ENCODE measurements at places on chromosomes 16 and 17.

DNA sequence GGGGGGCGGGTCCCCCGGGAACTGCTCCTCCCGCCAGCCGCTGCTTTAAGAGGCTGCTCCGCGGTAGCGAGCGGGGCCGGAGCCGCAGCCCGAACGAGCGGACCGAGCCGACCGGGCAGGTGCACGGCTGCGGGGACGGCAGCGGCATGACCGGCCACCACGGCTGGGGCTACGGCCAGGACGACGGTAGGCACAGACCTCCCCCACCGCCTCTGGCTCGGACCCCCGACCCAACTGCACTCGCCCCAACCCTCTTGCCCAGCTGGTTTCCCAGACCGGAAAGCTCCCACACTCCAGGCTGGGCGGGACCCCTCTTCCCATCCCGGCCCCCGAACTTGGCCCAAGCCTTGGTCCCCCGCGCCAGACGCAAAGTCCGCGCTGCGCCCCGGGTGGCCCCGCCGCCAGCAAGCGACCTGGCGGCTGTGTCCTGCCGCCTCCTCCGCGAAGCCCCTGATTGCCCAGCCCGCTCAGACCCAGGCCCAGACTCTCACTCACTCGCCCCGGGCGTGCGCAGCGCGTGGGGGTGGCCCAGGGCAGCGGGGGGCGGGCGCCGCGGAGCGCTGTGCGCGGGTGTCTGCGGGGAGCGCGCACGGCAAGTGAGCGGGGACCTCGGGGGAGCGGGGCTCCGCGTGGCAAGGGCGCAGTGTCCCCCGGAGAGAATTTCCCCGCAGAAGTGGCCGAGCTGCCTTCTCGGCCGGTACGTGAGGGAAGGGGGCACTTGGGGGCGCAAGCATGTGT is at the start of gene CA7:
CA7 (plus strand) TSS at position 73 of the 738 bp plus-strand sequence; CDS start at position 147, 74 bp downstream.
- no peak for DNase-seq

- no peak for DNase-seq
Observed at GRCh38 chr17:50578173-50578572, 17.7 kb downstream of the CACNA1G start.

DNA sequence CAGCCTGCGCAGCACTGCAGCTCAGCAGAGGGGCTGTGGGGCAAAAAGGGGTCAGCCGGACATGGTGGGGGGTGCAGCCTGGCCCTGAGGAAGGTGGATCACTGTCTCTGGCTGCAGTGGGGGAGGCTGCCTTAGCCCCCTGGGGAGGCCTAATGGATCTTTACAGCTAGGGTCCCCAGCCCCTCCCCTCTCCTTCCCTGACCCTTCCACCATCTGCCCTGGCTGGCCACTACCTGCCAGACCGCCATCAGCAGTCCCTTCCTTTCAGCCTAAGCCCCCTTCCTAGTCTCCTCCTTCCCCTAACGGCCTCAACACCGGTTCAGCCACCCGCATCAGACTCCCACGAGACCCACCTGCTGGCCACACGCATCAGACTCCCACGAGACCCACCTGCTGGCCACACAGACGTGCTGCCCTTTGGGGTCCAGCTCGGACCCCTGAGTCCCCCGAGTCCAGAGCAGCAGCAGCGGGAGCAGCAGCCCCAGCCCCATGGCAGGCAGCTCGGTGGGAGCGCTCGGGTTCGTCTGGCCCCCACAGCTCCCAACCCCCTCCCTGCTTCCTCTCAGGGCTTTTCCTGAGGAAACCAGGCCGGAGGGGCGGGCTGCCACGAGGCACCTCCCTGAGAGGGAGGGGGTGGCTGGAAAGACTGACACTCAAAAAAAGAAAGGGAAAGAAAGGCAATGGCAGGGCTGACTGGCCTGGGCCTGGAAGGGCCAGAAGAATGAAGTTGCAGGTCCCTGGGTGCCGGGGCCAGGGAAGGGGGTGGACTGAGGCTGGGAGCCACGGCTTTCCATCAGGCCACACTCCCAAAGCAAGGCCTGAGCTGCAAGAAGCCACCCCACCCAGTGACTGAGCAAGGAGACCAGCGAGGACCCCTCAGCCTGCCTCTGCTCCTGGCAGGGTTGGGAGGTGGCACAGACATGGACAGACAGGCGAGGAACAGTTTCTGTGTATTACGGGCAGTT is at the start of gene SCARF1:
SCARF1 (minus strand) TSS at position 526 of the 965 bp plus-strand sequence; CDS start at position 491, 35 bp downstream.
- no peak for DNase-seq

- DNase-seq, result no peak
Observed at GRCh38 chr16:24976971-24977677, 38.0 kb downstream of the ARHGAP17 start.

GRCh38 chr17:71995590-71995989 is 125.2 kb upstream of the SOX9 start:
- DNase-seq, result no peak

GRCh38 chr16:48011878-48012658 is 143.7 kb downstream of the ABCC12 start:
- no peak for DNase-seq

- no peak for DNase-seq
Observed at GRCh38 chr17:39213852-39214251, 11.9 kb downstream of the STAC2 start.

DNA sequence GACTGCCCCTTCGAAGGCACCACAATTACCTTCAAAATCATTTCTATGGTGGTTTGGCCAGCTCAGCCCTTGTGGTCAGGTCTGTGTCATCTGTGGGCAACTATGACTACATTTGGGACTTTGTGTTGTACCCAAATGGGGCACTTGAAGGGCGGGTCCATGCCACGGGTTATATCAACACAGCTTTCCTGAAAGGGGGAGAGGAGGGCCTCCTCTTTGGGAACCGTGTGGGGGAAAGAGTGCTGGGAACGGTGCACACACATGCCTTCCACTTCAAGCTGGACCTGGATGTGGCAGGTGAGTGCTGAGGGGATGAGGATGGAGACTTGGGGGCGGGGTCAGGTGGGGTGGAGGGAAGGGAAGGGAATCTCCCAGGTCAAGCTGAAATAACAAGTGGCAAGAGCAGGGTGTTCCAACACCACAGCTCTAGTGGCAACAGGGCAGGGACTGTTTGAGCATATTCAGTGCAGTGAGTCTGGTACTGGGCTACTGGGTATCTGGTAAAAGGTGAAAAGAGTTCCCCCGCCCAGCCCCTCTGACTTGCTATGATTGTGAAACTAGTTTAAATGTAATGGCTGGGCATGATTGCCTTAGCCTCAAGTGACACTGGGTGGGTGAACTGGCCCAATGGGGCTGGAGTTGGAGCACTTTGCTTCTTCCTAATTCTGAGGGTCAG is 1.7 kb downstream of the AOC2 start:
- no peak for DNase-seq

- DNase-seq, result no peak
Observed at GRCh38 chr16:87046235-87046634, 271.0 kb downstream of the C16orf95 start.

- DNase-seq, result peak; percentile 92
Observed at GRCh38 chr17:43907998-43908721, 824 bp upstream of the MPP2 start.

DNA sequence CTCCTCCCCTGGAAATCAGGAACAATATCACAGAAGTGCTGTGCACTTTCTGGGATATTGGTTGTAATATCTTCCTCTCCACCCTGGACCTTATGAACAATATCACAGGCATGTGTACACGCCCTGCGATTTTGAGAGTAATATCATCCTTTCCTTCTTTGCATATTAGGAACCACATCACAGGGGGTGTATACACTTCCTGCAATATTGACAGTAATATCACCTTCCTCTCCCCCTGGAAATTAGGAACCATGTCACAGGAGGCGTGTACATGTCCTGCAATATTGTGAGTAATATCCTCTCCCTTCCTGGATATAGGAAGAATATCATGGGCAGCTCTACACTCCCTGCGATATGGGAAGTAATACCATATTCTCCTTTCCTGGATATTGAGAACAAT is 14.2 kb upstream of the TEKT5 start:
- no peak for DNase-seq

DNA sequence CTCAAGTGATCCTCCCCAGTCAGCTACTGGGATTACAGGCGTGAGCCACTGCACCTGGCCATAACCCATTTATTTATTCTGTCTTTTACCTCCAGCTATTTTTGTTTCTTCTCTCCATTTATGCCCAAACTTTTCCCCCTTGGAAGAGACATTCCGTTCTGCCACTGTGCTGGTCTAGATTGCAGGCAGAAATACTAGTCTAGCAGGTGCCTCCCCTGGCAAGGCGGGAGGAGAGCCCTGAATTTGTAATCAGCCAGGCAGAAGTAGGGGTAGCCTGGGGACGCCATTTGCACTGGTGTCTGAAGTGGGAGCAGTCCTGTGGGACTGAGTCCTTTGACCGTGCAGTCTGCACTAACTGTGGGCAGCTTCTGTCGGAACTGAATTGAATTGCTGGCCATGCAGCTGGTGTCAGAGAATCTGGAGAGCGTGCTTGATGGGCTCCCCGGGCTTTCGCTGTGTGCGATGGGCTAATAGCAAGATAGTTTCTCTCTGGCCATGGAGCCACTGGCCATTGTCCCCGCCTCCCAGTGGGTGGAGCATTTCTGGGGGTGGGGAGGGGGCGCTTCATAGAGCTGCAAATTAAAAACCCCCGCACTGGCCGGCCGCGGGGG is 31.5 kb upstream of the LITAF start:
- DNase-seq, result no peak

GRCh38 chr16:12675852-12676251 is 127.8 kb downstream of the CPPED1 start:
- DNase-seq, result no peak

DNA sequence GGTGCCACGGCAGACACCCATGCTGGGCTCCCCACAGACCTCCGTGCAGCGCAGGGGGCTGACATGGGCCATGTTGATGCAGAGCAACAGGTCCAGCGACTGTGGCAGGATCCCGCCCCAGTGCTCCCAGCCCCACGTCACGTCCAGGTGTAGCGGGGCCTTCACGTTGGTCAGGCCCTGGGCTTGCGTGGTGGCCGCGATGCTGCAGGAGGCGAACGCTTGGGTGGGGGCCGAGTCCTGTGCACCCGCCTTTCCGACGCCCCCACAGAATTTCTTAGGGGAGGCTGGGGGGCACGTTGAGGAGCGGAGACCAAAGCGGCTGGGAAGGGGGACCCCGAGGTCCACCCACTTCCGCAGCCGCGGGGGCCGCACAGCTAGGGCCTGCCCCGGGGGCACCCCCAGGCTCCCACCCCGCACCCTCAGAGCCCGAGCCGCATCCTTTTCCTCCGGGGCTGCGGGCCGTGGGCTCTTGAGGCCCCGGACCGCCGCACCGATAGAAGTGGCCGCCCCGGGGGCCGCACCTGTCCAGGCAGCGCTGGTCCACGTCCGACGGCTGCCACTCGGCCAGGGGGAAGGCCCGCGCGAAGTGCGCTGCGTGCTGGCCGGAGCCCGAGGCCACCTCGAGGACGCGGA is 416 bp downstream of the METTL26 start:
- no peak for DNase-seq

- DNase-seq, result no peak
Observed at GRCh38 chr17:14866266-14866665, 398.9 kb downstream of the PMP22 start.

DNA sequence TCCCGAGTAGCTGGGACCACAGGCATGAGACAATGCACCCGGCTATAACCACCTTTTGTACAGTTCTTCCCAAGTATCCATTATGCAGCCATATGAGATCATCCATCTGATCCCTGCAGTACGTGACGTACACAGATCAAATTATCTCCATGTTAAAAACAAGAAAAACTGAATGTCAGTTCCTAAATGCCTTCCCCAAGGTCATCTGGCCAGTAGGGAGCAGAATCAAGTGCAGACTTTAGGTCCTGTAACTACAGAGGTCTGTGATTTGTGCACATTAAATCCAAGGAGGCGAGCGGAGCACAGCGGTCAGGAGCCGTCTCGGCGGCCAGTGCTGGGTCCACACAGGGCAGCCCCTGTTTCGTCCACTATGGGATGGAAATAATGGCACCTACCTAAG is 23.7 kb downstream of the ZCCHC14 start:
- DNase-seq, result no peak

- no peak for DNase-seq
Observed at GRCh38 chr16:79099716-79100115, 500.8 kb downstream of the MAF start.

DNA sequence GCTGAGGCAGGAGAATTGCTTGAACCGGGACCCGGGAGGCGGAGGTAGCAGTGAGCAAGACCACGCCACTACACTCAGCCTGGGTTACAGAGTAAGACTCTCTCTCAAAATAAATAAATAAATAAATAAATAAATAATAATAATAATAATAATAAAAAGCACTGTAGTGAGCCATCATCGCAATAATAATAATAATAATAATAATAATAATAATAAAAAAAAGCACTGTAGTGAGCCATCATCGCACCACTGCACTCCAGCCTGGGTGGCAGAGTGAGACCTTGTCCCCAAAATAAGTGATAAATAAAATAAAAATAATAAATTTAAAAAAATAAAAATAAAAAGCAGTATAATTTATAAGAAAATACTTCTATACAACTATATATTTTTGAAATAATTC is 40.3 kb downstream of the SMURF2 start:
- DNase-seq, result no peak

DNA sequence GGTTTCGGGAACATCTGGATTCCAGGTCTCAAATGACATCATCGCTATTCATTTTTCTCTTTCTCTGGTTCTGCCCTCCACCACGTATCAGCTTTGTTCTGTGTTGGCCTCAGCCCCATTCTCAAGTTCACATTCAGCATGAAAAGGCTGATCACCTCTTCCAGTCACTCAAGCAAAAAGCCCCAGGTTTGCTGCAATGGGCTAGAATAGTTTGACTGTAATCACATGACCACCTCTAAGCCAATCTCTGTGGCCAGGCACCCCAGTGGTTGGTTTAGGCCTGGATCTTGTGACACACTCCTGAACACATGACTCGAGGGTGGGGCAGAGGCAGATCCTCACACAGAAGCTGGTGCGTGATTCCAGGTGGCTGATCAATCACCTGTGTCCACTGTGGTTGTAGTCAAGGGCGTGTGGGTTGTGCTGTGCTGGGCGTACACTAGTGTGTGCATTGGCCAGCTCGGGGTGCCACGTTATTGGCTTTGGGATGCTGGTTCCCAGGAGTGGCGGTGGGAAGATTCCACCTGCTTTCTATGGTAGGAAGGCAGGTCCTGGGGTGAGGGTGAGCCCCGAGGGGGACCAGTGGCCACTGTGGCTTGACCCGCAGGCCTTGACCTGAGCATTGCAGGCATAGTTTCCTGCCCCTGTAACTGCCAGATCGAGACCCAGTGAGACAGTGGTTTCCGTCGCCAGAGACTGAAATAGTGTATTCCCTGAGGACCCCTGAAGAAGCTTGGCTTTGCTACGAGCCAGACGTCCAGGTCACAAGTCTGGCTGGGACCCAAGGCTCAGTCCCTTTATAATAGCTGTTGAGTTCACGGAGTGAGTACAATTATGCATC is 12.0 kb downstream of the EEF2K start:
- peak; percentile 66 for DNase-seq

DNA sequence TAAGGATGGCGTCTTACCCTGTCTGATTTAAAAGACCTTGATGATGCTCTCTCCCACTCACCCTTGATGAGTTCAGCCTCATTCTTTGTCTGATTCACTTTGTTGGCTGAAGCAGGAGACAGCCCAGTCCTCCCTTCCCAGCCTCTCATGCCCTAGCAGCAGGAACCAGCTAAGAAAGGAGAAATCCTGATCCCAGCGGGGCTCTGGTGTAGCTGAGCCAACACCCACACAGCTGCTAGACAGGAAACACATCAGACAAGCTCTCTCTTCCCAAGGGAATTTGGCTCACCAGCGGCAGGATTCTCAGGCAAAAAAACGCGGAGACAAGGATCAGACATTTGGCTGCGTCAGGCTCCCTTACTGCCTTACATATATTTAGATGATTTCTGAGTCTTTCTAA is 211.5 kb downstream of the CDH11 start:
- DNase-seq, result peak; percentile 21
